ENCODE measurements at places on chromosomes 7 and 10.
A peak's percentile ranks its signal among the peaks of the same experiment; 100 is the strongest.

GRCh38 chr7:7428806-7429205 lies 106.9 kb downstream of the COL28A1 start:
- peak; percentile 87 for DNase-seq

DNA sequence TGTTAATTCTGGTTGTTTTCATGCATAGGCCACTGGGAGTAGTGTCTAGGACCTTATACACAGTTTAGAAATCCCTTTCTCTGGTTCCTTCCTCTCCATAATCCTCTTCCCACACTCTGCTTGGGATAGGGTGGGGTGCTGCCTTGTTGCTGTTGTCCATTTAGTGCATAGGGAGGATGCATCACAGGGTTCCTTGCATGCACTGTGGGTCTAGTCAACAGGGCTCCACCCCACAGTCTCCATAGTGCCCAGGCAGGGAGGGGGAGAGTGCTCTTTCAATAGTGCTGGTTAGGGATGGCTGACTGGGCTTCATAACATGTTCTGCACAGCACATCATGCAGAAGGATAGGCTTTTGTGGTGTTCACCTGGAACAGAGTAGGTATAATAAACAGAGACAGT lies 81.1 kb downstream of the ARHGAP12 start:
- DNase-seq = no peak

DNA sequence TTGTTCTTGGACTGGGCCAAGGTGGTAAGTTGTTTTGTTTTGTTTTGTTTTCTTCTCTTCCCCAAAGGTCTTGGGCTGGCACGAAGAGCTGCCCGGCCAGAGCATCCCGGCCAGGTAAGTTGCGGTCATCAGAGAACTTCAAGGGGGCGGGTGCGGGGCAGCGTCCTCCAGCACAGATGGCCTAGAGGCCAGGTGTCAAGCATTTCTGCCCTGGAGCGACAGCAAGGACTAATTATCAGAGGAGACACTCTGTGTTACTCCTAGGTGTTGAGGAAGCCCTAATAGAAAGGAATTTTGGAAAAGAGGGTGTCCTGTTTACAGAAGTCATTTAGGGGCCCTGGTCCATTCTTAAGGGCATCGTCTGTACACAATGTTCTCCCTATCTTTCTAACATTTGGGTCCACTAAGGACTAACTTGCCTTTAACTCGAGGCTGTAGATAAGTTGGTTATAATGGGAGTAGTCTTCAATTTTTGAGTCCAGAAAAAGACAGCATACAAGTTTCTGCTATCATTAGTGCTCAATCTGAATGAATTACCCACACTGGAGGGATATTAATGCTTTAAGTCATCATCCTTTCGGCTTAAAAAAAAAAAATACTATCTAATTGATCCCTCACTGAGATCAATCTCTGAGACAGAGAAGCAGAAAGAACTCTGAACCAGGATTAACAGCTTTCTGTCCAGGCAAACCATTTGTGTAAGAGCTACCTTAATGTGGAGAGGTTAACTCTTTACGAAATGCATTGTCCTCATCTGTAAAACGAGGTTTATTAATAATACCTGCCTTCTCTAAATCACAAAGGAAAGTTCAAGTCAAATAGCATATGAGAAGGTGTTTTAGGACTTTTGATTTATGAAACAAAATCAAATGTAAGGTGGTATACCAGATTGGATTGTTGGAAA lies 1.5 kb downstream of the ITGB8 start:
- no peak for DNase-seq

- no peak for DNase-seq
These were observed 55.1 kb downstream of the FAM53B start for GRCh38 chr10:124688889-124689670.

DNA sequence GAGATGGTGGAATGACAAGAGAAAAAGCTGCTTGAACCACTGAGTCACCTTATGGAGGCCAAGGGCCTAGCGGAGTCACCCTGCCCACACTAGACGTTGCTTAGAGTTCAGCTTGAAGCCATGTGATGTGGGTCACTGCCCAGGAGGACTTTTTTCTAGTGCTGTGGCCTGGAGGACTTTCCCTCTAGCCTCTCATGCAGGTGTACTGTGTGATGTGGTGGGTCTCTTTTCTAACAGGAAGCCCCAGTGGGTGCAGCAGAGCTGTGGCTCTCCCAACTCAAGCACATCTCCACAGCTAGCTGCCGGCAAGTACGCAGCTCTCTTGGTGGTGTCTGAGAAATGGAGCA lies 13.6 kb downstream of the POR start:
- DNase-seq = no peak

- DNase-seq = peak; percentile 47
These were observed 142.9 kb downstream of the NOC3L start for GRCh38 chr10:94219829-94220228.

DNA sequence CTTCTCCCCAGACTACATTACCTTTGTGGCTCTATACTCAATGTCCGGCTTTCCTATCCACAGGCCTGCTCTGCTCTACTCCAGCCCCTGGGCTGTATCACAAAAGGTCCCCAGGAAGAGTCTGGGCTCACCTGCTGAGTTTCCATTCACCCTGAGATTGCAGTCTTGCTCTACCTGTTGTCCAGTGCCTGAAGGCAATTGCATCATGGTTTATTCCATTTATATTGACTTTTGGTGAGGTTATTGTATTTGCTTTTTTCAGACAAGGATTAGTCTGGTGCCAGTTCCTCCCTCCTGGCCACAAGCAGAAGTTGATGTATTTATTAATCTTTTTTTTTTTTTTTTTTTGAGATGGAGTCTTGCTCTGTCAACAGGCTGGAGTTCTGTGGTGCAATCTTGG lies 273.1 kb downstream of the XPNPEP1 start:
- DNase-seq = no peak

DNA sequence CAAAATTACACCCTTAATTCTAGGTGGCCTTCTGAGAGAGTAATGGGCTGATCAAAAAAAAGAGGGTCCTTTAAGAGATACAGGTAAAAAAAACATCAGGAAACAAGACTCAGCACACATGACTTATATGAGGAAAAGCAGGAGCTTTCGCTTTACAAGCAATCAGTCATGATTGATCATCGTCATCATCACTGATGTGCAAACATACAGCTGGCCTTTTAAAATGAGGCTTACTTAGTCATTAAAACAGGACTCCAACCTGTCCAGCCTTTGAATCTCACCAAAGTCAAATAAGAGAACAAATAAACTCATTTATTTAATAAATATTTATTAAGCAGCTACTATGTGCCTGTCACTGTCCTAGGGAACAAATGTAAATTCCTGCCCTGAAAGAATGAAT lies 255.3 kb downstream of the SKAP2 start:
- DNase-seq = no peak

DNA sequence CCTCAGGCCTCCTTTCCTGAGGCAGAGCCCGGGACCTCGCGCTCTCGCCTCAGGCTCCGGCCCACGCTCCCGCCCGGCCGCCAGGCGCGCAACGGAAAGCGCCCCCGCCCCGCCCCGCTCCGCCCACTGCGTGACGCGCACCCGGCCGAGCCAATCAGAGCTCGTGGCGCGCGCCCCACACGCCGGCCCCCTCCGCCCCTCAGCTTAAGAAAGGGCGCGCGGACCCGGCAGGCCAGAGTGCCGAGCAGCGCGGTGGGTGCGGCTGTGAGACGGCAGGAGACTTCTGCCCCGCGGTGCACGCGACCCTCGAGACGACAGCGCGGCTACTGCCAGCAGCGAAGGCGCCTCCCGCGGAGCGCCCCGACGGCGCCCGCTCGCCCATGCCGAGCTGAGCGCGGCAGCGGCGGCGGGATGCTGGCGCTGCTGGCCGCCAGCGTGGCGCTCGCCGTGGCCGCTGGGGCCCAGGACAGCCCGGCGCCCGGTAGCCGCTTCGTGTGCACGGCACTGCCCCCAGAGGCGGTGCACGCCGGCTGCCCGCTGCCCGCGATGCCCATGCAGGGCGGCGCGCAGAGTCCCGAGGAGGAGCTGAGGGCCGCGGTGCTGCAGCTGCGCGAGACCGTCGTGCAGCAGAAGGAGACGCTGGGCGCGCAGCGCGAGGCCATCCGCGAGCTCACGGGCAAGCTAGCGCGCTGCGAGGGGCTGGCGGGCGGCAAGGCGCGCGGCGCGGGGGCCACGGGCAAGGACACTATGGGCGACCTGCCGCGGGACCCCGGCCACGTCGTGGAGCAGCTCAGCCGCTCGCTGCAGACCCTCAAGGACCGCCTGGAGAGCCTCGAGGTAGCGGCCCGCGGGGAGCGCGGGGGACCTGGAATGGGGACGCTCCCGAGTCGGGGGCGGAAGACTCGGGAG lies at the start of gene NPTX2:
NPTX2 (plus strand) TSS at position 235 of the 909 bp plus-strand sequence; CDS start at position 412, 177 bp downstream.
- peak; percentile 33 for DNase-seq

DNA sequence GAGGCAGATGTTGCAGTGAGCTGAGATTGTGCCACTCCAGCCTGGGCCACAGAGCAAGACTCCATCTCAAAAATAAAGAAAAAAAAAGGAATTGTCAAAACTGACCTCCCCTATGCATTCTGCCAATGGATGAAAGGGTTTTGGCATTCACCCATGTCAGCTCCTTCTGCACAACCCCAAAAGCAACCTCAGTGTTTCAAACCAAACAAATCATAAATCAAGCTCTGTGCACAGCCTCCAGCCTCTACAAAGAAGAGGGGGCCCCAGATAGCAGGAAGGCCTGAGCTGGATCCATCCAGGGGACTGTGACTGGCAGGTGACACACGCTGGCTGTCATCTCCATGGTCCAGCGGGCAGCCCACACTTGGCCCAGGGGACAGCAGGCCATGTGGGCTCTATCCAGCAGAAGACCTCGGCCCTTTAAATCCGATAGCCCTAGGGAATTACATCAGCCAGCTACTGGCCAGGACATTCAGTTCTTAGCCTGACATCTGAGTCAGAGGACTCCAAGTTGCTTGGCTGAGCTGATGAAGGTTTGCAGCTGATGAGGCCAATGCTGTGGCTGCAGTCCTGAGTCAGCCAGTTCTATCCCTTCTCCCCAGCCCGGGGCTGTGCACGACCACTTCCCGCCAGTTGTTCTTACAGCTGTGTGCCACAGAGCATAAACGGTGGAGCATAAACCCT lies 52.0 kb upstream of the FIGNL1 start:
- DNase-seq = peak; percentile 68

GRCh38 chr10:49651917-49652316 lies 27.5 kb upstream of the C10orf53 start:
- no peak for DNase-seq

- DNase-seq = no peak
These were observed 34.8 kb downstream of the LUC7L2 start for GRCh38 chr7:139394540-139394939.

- DNase-seq = peak; percentile 13
These were observed 1.9 kb downstream of the WIPF3 start for GRCh38 chr7:29808075-29808801.

DNA sequence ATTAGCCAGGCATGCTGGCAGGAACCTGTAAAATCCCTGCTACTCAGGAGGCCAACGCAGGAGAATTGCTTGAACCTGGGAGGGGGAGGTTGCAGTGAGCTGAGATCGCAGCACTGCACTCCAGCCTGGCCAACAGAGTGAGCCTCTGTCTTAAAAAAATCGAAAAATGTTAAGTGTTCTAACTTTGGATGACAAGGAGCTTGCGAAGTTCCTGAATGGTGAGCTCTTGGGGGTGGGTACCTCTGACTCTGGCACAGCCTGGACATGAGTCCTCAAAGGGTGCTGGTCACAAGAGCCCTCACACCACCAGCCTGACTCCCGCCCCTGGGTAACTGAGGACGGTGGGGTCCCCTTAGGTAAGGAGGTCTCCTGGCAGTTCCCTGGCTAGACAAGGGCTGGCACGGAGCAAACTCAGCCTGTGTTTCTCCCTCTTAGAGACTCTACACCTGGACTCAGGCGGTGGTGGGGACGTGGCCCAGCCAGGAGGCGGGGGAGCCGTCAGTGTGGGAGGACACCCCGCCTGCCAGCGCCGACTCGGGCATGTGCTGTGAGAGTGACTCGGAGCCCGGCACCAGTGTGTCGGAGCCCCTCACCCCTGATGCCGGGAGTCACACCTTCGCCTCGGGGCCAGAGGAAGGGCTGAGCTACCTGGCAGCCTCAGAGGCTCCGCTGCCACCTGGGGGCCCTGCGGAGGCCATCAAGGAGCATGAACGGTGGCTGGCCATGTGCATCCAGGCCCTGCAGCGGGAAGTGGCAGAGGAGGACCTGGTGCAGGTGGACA lies 24.1 kb downstream of the AMZ1 start:
- DNase-seq = no peak

DNA sequence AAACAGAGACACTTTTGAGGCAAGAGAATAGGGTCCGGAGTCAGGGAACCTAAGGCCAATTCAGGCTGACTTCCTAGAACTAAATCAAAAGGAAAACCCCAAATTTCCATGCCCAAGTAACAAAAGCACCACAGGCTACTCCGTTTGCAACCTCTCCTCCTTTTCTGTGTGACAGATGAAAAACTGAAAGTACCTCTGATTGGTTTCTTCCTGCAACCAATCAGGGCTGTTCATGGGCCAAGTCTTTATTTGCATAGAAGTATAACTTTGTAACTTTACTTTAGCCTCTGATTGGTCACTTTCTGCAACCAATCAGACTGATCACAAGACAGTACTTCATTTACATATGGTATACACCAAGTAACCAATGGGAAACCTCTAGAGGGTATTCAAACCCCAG lies 239.9 kb upstream of the KCND2 start:
- no peak for DNase-seq

- peak; percentile 87 for DNase-seq
These were observed 222.0 kb downstream of the TWIST1 start for GRCh38 chr7:18895456-18895855.

DNA sequence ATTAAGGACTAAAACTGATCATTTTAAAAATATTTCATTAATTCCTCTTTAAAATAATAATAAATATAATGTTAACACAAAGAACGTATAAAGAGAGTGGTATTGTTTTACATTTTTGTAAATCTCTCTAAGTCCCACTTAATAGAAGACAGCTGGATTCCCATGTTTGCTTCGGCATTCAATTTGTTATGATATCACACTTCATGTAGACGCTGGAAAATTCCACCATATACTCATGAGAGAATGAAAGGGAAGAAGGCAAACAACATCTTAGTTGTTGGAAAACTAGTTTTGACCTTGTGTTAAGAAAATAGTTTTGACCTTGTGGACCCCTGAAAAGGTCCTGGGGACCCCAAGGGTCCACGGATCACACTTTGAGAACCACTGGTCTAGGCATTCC lies 85.3 kb upstream of the MGMT start:
- no peak for DNase-seq

GRCh38 chr10:131098416-131098952 lies 213.0 kb downstream of the TCERG1L start:
- DNase-seq = no peak

DNA sequence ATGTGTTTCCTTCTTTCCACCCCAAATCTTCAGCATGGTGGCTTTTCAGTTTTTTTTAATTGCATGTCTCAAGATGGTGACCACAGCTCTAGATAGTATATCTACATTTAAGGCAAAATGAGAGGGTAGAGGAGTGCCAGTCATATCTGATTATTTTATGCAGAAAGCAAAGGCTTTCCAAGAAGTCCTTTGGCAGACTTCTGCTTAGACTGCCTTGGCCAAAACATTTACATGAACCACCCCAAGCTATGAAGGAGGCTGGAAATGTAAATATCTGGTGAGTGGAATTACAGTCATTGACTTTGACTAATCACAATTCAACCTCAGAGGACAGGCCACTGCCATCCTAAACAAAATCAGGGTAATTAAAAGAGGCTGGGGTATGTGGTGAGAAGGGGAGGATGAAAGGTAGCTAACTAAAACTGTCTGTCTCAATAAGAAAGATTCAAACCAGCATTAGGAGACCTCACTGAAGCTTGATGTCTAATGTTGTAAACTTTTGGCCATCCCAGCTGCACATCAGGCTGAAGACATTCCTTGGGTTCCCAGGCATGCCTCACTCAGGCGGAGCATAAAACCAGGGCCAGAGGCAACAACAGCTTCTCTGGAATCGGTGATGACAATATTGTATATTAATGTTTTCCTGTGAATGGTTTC lies 53.4 kb downstream of the PPP1R3C start:
- peak; percentile 85 for DNase-seq

GRCh38 chr10:119896937-119897770 lies 4.6 kb downstream of the SEC23IP start:
- no peak for DNase-seq

All from fibroblast of skin of right biceps (primary cell).